Endothelial cell of umbilical vein (primary cell): ENCODE measurements at places on chromosomes 5 and 9. TPM values are rescaled to one million over a fixed set of nuclear protein-coding genes. Genes with fewer than 3 reads are reported as not detected.

Gene TRIM7
- total RNA-seq: 3.4 and 4.1 TPM in 2 replicates

Gene OR1J2
- not detected in 2 replicates for total RNA-seq

Gene PKD2L2
- not detected in 2 replicates for total RNA-seq

Gene MLANA
- not detected in 2 replicates for total RNA-seq

Gene PPP3R2
- total RNA-seq: not detected in 2 replicates

Gene FOXD4L6
- total RNA-seq: 0.35 TPM in 1 of 2 replicates, not detected in the other
